ENCODE measurements at places on chromosomes 5 and 9.
A peak's percentile ranks its signal among the peaks of the same experiment; 100 is the strongest.

DNA sequence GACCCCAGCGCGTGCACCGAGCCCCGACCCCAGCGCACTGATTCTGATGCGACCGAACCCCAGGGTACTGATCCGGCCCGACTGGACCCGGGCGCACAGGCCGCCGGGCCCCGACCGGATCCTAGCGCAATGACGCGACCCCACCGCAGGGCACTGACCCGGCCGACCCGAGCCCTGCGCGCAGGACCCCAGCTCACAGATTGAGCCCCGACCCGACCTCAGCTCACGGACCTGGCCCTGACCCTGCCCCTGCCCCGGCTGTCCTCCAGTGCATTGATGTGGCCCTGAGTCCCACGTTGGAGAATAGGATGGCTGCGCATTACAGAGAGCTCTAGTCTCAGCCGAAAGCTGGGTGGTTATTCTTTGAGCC is 438 bp downstream of the TRIP13 start:
- no peak for DNase-seq

DNA sequence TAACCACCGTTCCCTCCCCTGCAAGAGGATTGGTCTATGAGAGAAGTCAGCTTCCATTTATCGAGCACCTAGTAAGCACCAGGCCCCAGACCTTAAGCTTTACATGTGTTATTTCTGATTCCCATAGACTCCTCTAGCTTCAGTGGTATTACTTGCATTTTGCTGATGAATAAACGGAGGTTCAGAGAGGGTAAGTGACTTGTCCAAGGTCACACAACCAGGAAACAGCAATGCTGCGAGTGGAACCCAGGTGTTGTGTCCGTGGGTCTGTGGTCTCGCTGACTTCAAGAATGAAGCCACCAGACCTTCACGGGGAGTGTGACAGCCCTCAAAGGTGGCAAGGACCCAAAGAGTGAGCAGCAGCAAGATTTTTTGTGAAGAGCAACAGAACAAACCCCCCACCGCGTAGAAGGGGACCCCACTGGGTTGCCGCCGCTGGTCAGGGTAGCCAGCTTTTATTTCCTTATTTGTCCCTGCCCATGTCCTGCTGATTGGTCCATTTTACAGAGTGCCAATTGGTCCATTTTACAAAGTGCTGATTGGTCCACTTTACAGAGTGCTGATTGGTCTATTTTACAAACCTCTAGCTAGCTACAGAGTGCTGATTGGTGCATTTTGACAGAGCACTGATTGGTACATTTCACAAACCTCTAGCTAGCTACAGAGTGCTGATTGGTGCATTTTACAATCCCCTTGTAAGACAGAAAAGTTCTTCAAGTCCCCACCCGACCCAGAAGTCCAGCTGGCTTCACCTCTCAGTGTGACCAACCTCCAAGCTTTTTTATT is 29.1 kb upstream of the KCNIP1 start:
- no peak for DNase-seq

DNA sequence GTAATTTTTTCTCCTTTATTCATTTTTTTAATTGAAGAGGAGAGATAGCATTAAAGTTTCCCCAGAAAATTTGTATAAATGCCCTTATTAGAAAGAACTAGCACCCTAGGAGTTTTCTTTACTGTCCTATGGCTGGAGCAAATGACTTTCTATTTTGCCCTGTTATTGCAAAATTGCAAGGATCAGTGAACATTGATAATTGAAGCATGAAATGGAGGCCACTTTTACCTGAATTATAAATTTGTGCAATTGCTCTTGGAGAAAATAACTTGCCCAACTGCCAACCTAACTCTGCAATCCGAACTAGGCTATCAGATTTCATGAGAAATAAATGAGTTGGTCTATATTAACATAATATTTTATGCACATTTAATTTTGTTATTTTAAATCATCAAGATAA is 111.9 kb downstream of the MTRR start:
- no peak for DNase-seq

DNA sequence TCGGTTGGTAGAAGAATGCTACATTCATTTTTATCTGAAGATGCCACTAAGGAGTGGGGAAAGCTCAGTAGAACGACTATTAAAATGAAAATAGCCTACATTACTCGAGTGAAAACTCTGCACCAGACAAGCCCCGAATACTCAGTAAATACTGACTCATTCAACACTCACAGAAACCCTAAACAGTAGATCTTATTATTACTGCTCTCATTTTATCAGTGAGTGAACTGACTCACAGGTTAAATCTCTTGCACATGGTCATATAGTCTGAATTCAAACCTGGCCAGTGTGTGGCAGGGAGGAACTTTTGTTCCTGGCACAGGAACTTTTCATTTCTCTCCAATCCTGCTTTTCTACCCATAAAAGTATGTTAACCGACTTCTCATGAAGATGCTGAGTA is 9.6 kb upstream of the PAPPA start:
- DNase-seq, result no peak

- DNase-seq, result no peak
Observed at GRCh38 chr9:115157245-115157674, 39.3 kb upstream of the TNC start.

DNA sequence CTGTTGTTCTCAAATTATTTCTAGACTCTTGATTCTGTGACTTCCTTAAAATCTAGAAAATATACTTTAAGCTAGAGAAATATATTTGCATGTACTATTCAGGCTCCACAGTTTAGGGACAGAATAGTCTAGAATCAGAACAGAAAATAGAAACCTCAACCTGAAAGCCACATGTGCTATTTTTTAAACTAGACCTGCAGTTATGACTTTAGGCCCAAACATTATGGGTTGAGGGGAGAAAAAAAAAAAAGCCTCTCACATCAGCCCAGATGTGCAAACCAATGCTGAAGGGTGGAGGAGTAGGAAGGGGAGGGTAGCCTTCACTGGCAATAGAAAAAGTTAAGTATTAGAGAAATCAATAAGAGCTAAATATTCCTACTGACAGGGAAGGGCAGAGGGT is 35.7 kb downstream of the ELL2 start:
- no peak for DNase-seq

DNA sequence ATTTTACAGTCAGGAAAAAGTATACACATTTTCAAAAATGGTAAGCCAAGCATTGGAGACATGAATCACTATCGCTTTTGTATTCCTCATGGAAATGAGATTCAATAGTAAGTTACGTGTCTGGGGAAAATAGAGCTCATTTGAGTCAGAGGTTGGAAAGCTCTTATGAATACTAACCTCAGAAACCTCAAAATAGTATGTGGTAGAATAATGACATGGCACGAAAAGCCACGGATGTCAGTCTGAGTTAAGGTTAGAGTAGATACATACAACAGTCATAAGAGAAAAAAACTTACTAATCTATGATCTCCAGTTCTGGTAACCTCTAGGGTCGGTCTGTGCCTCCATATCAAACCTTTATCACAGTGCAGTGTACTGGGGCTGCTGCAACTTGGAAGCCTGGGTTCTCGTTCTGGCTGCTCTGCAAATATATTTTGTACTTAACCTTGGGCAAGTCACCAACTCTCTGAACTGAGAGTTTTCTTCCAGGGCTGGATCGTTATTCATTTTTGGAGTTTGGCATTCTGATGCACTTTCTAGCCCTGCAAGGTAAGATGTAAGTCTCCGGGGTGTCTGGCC is 31.8 kb downstream of the MAP1B start:
- peak; percentile 30 for DNase-seq

DNA sequence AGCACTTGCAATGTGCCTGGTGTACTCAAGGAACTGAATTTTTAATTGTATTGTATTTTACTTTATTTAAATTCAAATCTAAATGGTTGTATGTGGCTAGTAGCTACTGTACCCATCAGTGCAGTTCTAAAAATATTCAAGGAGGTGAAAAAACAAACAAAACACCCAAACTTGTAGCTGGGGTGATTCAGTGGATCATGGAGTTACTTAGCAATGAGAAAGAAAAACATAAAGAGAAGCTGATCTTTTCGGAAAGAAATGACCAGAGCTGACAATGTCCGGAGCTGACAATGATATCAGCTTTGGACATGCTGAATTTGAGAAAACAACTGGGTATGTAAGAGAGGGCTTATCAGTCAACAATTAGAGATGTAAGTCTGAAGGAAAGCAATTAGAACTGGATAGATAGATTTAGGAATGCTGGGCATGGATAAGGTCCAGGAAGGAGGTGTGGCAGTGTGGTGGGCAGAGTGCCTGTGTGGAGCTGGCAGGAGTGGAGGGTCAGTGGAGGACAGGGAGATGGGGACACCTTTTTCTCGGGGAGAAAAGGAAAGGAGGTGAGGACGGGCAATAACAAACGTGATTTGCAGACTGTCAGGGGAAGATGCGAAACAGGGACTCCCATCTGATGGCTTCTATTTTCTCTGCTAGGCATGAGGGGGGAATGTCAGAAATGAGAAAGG is 113.2 kb downstream of the DCP2 start:
- DNase-seq, result no peak

DNA sequence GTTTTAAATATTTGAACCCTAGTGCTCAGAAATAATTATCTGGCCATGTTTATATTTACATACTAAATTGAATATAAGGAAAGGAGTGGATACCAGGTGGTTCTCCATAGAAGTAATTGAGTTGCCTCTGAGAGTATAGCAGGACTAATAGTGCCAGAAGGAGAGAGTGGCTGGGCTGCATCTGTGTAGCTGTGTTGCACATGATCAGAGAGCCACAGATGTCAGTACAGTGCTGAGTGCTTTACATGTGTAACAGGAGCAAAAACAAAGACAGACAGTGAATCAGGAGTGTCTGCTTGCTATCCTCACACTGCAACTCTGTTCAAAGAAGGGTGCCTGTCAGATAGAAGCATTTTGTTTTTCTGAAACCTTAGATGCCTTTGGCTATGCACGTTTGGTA is 353.9 kb upstream of the PAPPA start:
- DNase-seq, result no peak

GRCh38 chr9:135343837-135344522 is 135.6 kb upstream of the PPP1R26 start:
- DNase-seq, result peak; percentile 43

DNA sequence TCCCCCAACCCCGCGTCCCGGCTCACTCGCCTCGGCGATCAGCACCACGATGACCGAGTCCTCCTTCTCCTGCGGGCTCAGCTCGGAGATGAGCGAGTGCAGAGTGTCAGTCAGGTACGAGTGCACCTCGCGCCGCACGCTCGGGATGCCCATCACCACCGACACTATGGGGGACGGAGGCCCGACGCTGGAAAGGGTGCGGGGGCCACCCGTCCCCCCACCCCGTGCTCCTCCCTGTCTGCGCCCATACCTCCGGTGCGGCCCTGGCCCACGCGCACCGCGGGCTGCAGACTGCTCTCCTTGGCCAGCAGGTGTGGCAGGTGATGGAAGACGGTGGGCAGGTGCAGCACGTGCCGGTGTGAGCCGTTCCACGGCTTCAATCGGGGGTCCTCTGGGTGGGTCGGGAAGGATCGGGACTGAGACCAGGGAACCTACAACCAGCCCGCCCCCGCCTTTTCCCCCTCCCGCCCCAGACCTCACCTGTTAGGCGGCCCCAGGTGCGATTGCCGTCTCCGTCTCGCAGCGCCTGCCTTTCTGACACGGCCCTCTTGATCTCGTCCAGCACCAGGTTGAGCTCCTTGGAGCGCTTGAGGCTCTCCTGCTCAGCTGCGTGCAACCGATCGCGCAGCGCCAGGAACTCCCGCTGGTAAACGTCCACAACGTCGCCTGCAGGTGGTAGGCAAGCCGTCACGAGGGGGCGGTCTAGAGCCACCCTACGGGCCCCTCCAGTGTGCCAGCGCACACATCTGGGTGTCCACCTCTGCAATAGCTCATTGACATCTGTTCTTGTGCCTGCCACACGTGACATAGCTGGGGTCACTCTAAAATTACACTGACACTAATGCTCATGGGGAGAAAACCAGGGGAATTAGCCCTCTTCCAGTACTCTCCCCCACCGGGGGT is 5.1 kb downstream of the MGAT4B start:
- DNase-seq, result peak; percentile 83

DNA sequence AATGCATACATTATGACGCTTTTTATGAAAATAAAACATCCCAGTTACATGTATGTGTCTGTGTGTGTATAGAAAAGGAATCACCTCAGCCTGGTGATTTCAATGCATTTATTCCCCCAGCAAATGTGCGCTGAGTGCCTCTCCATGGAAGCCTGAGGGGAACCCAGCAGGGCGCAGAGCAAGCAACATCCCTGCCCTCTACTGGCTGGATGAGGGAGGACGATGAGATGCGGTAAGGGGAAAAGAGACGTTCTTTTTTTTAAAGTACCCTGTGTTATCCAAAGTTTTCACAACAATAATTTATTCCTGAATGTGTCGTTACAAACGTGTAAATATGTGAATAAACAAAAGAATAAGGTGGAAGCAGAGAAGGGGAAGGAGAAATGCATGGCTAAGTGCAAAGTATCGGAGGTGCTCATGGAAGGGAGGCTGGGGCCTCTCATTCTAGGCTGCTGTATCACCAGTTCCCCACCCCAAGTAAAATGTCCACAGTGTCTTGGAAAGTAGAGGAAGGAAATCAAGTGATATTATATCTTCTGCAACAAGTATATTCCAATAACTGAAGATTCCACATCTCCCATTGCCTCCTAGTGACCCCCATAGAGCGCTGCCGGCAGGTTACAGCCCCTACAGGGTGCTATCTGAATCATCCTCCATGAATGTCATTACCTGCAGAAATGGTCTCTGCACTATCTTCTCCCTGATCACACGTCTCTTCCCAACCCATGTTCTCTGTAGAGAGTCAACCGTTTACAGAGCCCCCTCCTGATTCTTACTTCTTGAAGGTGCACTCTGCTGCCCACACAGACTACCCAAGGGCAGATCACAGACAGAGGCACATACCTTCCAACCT is 13.0 kb upstream of the ABLIM3 start:
- DNase-seq, result no peak

- DNase-seq, result no peak
Observed at GRCh38 chr5:65252977-65253376, 228.7 kb downstream of the ADAMTS6 start.

GRCh38 chr9:92980085-92980745 is 32.9 kb downstream of the FGD3 start:
- no peak for DNase-seq

GRCh38 chr5:41762426-41762825 is 107.8 kb downstream of the OXCT1 start:
- no peak for DNase-seq

DNA sequence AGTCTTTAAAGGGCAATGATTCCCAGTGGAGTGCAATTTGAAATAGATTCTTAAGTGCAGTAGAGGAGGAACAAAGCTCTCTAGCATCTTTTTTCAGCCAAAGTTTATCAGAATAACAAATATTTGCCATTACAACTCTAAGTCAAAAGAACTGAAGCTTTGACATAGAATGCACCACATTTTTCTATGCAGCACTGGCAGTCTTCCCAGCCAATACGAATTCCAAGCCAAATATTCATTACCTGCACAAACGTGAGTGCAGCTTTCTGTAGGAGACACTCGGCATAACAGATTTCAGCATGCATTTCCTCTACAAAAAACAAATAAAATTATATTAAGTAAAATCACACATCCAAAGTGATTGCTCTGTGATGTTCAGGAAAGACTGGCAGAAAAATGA is 103.4 kb downstream of the TTC39B start:
- DNase-seq, result no peak

GRCh38 chr5:2300421-2300820 is 417.7 kb upstream of the IRX4 start:
- no peak for DNase-seq

GRCh38 chr5:108946008-108946407 is 198.3 kb downstream of the FER start:
- no peak for DNase-seq
